ENCODE measurements at places on chromosomes 11 and 22.

GRCh38 chr11:75148436-75148983 lies 2.4 kb upstream of the SLCO2B1 start:
- DNase-seq, result no peak

DNA sequence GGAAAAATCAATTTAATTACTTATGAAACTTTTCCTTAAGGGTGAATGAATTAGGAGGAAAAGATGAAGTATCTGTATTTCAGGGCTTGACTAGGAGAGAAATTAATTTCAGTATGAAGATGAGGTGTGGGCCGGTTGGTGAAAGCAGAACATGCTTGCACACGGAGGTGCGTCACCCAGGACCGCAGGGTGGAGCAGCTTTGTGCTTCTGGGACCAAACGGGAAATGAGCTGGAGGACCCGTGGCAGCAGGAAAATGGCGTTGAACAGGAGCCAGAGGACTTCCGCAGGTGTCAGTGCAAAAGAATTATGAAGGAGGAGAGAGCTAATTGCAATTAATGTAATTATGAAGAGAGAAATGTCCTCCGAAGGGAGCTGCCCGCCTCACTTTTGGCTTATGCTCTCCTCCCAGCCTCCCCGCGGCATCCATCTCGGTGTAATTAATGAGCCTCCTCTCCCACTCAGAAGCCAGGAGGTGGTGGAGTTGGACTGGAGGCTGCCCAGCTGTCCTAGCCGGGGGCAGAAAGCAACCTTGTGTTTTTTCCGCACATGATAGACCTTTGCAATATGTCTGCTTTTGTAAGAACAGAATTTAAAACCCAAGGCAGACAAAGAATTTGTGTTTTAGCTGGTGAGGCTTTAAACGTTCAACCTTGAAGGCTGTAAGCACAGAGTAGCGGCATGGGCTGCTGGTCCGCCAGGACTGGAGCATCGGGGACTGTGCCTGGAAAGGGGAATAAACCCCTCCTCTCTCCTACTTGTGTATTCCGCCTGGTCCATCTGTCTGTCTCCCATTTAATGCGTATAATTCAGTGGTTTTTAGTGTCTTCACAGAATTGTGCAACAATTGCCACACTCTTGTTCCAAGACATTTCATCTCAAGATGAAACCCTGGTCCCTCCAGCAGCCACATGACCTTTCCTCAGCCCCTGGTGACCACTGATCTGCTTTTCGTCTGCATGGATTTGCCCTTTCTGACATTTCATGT lies 180.6 kb downstream of the TBC1D22A start:
- no peak for DNase-seq

DNA sequence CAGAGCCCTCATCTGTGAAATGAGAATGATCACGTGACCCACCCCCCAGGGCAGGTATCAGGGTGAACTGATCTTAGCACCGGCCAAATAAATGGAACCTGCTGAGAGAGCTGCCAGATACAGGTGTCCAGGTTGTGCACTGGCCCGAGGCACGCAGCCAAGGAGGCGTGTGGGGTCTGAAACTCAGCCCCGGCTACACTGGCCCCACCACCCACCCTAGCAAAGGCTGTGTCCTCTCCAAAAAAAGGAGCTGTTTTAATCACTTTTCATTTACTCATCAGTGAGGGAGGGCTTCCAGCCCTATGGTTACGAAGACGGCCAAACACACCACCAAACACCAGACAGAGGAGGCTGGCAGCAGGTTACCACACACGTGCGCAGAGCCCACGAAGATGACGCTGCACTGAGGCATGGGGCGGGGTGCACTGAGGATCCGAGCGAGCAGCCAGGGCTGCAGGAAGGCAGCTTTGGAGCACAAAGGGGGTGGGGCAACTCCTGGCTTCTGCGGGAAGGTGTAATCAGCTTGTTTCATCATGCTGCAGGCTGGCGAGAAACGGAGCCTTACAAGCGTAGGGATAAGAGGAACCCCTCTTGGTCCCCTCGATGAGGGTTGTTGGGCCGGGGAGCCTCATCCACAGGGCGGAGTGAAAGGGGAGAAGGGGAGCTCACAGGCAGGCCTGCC lies 19.5 kb upstream of the SLC22A12 start:
- no peak for DNase-seq

DNA sequence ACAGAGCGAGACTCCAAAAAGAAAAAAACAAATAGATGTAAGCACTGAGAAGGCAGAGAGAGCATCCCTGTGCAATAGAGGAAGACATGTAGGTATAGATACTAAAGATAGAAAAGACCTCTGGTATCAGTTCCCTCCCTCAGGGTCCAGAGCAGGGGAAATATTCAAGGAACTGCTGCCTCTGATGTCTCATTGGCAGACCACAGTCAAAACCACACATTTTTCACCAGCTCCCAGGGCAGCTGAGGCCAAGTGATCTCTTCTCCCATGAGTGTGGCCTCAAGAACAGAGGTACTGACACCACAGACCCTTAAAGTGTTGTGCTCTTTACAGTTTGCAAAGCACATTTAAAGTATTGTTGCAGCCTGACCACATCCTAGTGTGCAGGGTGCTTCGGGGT lies 288.5 kb downstream of the NTM start:
- no peak for DNase-seq

DNA sequence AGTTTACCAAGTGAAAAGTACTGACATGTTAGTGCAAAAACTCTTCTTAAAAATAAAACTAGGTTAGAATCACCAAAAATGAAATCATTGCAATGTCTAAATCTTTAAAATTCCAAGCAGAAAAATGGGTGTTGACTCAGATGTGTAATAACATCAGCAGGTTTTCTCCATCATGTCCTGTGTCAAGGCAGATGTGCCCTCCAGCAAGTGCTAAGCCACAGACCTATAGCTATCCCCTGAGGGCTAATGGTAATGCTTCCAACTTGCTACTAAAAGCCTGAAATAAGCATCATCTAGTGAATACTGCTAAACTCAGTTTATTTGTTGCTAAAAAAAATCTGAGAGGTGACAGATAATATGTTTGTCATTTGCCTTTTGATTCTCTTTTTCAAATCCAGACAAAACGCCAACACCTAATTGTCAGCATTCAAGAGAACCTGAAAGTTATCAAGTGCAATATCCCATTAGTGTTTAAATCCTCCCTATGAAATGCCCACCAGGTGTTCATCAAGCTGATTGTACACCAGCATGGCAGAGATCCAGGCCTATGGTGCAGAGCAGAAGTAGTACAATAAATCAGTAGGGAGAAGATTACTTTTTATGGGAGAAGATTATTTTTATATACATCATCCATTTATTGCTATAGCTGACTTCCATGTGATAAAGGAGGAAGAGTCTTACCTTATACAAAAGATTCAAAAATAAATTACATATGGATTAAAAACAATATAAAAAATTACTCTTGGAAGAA lies 55.1 kb upstream of the SYT9 start:
- no peak for DNase-seq

DNA sequence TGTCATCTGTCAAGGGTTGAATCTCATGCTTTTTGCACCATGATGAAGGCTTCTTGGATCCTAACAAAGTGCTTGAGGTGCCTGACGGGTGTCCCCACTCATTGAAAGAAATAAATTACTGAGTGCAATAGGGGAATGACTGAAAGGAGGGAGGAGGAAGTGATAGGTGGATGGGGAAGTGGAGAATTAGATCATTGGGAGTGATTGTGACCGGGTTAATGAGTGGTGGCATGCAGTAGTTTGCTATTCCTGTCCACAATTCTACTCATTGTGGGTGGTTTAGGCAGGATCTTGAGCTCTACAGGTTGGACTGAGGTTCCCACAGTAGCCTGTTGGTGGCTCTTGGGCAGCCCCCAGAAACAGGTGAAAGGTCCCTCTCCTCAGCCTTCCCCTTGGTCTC lies 44.3 kb downstream of the THAP12 start:
- DNase-seq, result no peak

DNA sequence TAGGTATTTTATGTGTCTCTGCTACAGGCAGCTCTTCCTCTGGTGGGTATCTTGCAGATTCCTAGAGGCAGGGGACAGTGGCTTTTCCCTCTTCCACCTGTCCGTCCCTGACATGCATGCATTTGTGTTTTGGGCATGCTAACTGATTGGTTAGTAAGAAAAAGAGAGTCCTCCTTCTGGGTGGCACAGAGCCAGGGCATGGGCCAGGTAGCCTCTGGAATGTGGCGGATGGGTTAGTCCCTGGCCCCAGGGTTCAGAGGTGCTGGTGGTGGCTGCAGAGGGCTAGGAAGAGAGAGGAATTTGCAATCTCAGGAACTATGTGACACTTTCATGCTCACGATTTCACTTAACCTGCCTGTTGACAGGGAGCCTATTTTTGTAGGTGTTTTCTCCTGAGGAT lies 5.8 kb upstream of the MS4A15 start:
- no peak for DNase-seq
